SK-N-SH (cell line): ENCODE measurements at places on chromosomes 16 and 17.
A peak's percentile ranks its signal among the peaks of the same experiment; 100 is the strongest.

- H3K4me3 ChIP-seq, result no peak overlapping the region
- no peaks in the 10 kb centered on the region for H3K27me3 ChIP-seq
- no peaks in the 10 kb centered on the region for H3K4me1 ChIP-seq
- H3K36me3 ChIP-seq, result peaks cover 21% of the 10 kb centered on the region
Measured at GRCh38 chr16:88588148-88588547, 17.9 kb downstream of the ZC3H18 start.

DNA sequence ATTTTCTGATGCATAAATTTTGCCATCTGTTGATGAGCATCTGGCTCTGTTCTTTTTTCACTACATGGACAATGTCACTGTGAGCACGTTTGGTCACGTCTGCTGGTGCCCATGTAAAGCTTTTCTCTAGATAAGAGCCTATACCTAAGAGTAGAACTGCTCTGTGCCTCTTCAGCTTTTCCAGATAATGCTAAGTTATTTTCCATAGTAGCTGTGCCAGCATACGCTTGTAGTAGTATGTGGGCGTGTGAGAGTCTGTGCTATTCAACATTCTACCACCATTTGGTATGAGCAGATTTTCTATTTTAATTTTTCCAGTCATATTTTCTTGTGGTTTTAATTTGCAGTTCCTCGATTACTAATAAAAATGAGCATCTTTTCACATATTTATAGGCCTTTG lies 33.2 kb downstream of the VPS35L start:
- DNase-seq, result no peak
- peaks cover 35% of the 10 kb centered on the region for H3K36me3 ChIP-seq
- no peak overlapping the region for H3K27ac ChIP-seq
- no peak overlapping the region for H3K4me3 ChIP-seq
- H3K4me1 ChIP-seq, result no peaks in the 10 kb centered on the region
- H3K27me3 ChIP-seq, result no peaks in the 10 kb centered on the region

- no peak overlapping the region for H3K27ac ChIP-seq
- DNase-seq, result no peak
- H3K4me1 ChIP-seq, result peaks cover 18% of the 10 kb centered on the region; the same call in 1 of the 2 replicates
- peaks cover 6% of the 10 kb centered on the region for H3K36me3 ChIP-seq
Measured at GRCh38 chr17:750431-751037, 1.5 kb downstream of the GEMIN4 start.

DNA sequence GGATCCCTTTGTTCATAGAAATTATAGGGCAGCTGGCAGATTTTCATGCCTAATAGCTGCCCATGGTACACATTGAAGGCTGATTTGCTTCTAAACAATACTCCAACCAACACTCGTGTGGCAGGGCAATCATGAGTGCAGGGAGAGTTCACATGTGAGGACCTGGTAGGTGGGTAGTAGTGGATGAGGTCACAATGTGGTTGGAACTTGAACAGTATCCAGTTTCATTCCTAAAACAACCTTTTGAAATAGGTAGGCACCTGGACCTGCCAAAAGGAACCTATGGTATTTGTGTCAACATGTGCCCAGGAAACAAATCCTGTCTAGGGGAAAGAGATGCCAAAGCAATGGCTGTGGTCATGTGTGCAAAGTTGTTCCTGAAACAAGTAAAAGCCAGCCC lies 32.8 kb downstream of the CCL4 start:
- H3K4me1 ChIP-seq, result no peaks in the 10 kb centered on the region
- H3K27me3 ChIP-seq, result peaks cover under 1% of the 10 kb centered on the region; the same call in 1 of the 2 replicates
- no peak overlapping the region for H3K27ac ChIP-seq
- no peak overlapping the region for H3K4me3 ChIP-seq

GRCh38 chr16:54750249-54750648 lies 180.4 kb upstream of the IRX5 start:
- H3K27me3 ChIP-seq, result no peaks in the 10 kb centered on the region
- H3K27ac ChIP-seq, result no peak overlapping the region
- no peak overlapping the region for H3K4me3 ChIP-seq
- no peak for DNase-seq
- no peaks in the 10 kb centered on the region for H3K4me1 ChIP-seq

DNA sequence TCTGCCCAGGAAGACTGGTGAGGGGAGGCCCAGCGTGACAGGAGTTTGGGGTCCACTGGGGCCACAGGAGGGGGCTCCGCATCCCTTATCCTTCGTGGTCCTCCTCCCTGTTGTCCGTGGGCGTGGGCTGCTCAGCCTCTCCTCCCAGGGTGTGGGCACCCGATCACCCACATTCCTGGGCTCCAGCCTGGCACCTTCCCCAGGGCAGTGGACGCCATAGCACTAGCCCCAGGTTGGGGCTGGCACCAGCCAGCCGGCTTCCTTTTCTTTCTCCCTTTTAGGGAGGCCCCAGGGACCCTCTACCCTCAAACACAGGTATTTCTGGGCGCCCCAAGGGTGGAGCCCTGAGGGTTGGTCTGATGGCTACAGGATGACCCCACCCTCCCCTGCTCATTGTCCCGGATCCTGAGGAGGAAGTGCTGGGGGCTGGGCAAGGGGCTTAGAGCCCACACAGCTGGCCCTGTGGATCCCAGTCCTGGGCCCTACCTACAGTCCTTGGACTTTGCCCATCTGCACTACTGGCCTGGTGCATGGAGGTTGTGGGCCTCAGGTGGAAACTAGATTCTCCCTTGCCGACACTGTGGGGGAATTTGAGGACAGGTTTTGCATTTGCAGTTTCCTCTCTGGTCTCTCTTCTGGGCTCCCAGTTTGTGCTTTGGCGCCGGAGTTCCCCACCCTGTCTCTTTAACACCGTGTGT lies 1.1 kb downstream of the KIF1C start:
- peak overlapping the region; percentile 99 for H3K4me3 ChIP-seq
- peak overlapping the region; percentile 24; the same call in 1 of the 2 replicates for H3K27ac ChIP-seq

- no peaks in the 10 kb centered on the region; the same call in 1 of the 2 replicates for H3K36me3 ChIP-seq
- H3K4me1 ChIP-seq, result no peaks in the 10 kb centered on the region
- DNase-seq, result no peak
Measured at GRCh38 chr16:81482329-81483063, 37.9 kb downstream of the CMIP start.

GRCh38 chr16:75227361-75228142 lies 8.8 kb downstream of the CTRB1 start:
- no peak for DNase-seq
- H3K27me3 ChIP-seq, result no peaks in the 10 kb centered on the region
- H3K4me1 ChIP-seq, result peaks cover 2% of the 10 kb centered on the region; the same call in 1 of the 2 replicates
- peaks cover 43% of the 10 kb centered on the region for H3K36me3 ChIP-seq
- H3K27ac ChIP-seq, result no peak overlapping the region
